ENCODE measurements at places on chromosomes 2 and 18.

GRCh38 chr2:238237431-238238135 is 2.3 kb downstream of the HES6 start:
- DNase-seq = no peak

- DNase-seq = no peak
Measured at GRCh38 chr2:54479424-54479823, 23.3 kb downstream of the SPTBN1 start.

DNA sequence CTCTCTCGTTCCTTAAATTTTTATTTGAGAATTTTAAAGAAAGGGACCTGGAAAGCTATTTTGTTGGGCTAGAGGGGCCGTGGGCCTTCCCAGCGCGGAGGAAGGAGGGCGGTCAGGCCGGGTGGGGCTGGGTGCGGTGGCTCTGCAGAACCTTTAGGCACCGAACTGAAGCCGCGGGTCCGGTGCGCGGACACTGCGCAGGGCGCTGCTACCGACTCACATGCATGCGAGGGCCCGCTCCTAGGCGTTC is 1.6 kb upstream of the TWIST2 start:
- no peak for DNase-seq

- no peak for DNase-seq
Measured at GRCh38 chr2:11698009-11698922, 28.3 kb upstream of the NTSR2 start.

DNA sequence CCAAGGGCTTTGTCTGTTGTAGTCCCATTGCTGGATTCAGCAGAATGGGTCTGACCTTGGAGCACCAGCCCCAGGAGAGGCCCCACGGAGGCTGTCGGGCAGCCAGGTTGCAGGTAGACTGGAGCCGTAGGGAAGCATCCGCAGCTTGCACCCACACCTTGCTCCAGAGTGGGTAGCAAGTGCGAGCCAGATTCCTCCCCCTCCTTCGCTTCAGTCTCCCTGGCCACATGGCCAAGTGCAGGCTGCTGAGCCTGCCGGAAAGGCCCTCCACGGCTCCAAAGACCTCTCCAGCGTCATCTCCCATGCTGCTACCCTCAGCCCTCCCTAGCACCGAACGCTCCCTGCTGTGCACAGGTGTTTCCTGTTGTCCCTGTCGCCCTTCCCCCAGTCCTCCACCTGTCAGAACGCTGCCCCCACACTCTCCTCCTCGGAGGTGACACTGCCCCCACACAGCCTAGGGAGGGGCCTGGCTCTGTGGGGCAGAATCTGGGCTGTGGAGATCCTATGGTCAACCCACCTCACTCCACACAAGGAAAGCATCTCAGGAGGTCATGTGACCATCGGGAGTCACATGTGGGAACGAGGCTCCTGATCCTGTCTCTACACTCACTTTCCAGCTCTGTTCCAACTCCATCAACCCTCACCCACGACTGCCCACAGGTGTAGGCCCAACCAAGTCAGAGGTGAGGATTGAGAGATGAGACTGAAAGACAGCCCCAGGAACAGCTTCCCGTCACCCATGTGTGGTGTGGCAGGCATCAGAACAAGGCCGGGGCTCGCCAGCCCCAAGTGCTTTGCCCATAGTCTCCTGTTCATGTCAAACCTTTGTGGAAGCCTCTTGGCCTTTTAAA is 8.3 kb downstream of the KCNF1 start:
- DNase-seq = no peak

DNA sequence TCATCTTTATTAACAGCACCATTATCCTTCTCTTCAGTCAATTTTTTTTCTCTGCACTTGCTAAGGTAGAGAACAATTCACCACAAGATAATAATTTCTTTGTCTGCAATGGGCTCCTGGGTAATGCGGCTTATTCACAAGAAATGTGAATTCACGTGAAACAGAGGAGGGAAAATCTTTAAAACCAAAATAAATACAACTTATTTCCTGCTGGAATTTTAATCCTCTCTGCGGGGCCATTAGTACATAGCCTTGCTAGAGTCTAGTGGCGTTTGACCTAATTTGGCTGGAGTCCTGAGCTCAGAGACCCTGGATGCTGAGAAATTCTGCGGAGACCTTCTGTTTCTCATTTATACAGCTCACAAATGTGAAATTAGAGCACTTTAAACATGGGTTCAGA is 319.3 kb upstream of the MMADHC start:
- no peak for DNase-seq

GRCh38 chr2:187461294-187462261 is 13.5 kb upstream of the CALCRL start:
- no peak for DNase-seq

DNA sequence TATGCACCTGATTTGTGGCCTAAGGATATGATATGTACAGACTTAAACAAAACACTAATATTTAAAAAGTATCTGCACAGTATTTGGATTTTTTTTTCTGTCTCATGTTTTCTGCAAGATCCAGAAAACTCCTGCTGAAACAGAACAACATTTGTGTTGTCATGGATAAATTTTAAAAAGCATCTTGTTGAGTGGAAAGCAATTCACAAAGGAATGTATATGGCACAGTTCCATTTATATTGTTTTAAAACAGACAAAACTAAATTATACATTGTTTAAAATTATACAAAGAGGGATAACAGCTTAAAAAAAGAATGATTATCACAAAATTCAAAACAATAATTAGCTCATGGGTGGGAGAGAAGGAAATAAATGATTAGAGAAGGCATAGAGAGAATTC is 193.5 kb downstream of the PPP1R1C start:
- DNase-seq = no peak

DNA sequence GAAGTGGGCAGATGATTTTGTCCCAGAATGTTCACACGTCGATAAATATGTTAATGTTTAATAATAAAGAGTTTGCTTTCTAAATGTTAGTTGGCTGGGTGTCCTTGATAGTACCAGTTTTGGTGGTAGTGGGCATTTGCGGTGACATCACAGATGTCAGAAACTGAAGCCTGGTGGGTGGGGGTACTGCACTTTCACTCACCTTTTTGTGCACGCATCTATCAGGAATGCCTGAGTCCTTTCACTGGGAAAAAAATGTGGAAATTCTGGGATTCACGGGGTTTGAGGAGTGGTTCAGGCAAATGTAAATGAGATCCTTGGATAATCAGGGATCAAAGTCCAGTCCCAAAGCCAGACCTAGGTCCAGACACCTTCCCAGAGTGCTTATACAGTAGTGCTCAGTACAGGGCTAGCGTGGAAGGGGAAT is 3.2 kb downstream of the EPAS1 start:
- no peak for DNase-seq

DNA sequence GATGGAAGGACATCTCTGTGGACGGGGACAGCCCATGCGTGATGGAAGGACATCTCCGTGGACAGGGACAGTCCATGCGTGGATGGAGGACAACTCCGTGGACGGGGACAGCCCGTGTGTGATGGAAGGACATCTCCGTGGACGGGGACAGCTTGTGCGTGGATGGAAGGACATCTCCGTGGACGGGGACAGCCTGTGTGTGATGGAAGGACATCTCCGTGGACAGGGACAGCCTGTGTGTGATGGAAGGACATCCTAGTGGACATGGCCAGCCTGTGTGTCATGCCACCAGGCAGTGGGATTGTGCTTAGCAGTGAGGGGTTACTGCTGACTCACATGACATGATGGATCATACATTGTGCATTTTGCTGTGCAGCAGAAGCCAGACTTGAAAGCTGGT is 30.0 kb upstream of the NFATC1 start:
- DNase-seq = no peak

GRCh38 chr18:42860011-42860410 is 255.5 kb downstream of the RIT2 start:
- DNase-seq = no peak
